H9 (cell line): ENCODE measurements at places on chromosomes 13 and 19. TPM values are rescaled to one million over a fixed set of nuclear protein-coding genes. Genes with fewer than 3 reads are reported as not detected.

TMEM150B gene
- 0.63 TPM in 1 of 2 replicates, not detected in the other for total RNA-seq

DNA sequence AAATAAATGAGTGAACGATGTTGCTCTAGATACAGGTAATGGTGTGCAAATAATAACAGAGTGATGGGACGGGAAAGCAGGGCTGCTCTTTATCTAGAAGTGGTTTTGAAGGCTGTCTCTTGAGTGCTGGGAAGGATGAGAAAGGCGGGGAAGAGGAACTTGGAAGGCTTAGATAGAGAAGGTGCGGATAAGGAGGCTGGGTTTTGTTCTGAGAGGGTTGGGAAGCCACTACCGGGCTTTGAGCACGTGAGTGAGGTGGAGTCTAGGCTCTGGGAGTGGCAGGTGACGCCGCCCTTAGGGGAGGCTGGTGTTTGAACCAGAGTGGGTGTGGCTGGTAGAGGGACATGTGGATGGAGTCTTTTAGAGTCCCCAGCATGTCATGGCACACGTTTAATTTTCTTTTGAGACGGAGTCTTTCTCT, 811 bp downstream of the ARMC6 start:
- DNase-seq = peak; percentile 86

GRCh38 chr13:36006347-36006746, 124.8 kb downstream of the DCLK1 start:
- DNase-seq = no peak

- DNase-seq = no peak
These were observed 12.1 kb downstream of the GPC6 start for GRCh38 chr13:93238711-93239110.

- no peak for DNase-seq
These were observed 176.2 kb downstream of the FOXO1 start for GRCh38 chr13:40490086-40490758.

- DNase-seq = no peak
These were observed 142.5 kb downstream of the LACC1 start for GRCh38 chr13:44022196-44022595.

PALM3 gene
- total RNA-seq = 11.5 and 13.5 TPM in 2 replicates

SCGB2B2 gene
- total RNA-seq = not detected in 2 replicates

GRCh38 chr19:49766930-49767299, at the start of gene AP2A1:
Gene AP2A1 (plus strand): TSS chr19:49767001. CDS start chr19:49767134, 133 bp downstream.
- DNase-seq = no peak

GRCh38 chr13:38582133-38582532, 104.7 kb upstream of the FREM2 start:
- no peak for DNase-seq

DNA sequence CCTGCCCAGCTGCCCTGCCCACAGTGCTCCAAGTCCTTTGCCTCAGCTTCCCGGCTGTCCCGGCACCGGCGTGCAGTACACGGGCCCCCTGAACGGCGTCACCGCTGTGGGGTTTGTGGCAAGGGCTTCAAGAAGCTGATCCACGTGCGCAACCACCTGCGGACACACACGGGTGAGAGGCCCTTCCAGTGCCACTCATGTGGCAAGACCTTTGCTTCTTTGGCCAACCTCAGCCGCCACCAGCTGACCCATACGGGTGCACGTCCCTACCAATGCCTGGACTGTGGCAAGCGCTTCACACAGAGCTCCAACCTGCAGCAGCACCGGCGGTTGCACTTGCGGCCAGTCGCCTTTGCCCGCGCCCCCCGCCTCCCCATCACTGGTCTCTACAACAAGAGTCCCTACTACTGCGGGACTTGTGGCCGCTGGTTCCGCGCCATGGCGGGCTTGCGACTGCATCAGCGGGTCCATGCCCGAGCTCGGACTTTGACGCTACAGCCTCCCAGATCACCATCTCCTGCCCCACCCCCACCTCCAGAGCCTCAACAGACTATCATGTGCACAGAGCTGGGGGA, 5.7 kb downstream of the ZNF526 start:
- no peak for DNase-seq

FAAP24 gene
- 6.0 and 7.2 TPM in 2 replicates for total RNA-seq

DNA sequence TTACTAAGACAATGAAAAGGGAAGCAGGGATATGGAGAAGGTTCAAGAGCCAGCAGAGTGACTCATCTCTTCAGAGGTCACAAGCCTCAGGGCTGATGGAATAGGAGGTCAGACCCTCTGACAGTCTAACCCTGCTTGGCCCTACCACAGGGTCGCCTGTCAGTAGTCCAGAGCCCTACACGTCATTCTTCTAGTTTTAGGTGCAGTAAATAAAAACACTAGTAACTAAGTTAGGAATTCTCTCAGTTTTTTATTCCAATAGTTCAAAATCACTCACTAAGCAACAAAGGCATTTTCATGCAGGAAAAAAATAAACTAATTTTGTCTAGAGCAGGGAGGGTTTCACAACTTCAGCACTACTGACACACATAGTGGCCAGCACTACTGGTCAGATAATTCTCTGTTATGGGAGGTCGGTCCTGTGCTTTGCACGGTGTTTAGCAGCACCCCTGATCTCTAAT, 27.2 kb downstream of the FOXO1 start:
- DNase-seq = no peak
